Hematopoietic multipotent progenitor cell treated with erythropoietin and hydrocortisone succinate and interleukin-3 and kit ligand, for 17 days (in vitro differentiated cells): ENCODE measurements at places on chromosomes 7 and 10.

- no peak for DNase-seq
Observed at GRCh38 chr7:85226361-85227085, 39.7 kb upstream of the SEMA3D start.

DNA sequence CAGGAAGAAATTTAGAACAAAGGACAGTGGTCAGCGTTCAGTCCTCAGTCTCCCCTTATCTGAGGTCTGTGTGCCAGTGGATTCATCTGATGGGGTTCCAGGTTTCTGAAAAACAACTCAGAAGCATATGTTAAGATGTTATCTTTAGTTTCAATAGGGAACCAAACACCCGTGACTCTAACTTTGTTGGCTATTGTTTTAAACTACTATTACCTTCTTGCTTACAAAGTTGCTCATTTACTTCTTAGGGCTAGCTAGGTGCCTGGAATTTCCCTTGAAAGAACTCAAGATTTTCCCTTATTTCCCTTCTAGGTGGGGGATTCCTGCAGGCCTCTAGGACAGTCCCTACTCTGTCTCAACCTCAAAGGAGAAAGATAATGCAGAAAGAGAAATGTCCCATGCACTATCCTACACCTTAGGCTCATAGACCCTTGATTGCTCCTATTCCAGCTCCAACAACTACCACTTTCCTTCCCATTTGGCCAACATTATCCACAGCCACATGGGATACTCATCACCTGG is 192.5 kb upstream of the LYZL1 start:
- DNase-seq: no peak

DNA sequence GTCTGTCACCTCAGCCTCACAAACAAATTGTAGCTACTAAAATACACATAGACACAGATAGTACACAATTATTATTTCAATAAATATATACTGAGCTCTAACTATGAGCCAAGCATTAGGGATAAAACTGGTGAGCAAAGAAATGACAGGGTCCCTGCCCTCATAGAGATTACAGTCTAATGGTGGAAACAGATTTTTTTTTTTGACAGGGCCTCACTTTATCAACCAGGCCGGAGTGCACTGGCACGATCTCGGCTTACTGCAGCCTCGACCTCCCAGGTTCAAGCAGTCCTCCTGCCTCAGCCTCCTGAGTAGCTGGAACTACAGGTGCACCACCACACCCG is 695 bp upstream of the RBM28 start:
- no peak for DNase-seq

GRCh38 chr10:59283456-59284091 is 78.8 kb downstream of the FAM13C start:
- no peak for DNase-seq

DNA sequence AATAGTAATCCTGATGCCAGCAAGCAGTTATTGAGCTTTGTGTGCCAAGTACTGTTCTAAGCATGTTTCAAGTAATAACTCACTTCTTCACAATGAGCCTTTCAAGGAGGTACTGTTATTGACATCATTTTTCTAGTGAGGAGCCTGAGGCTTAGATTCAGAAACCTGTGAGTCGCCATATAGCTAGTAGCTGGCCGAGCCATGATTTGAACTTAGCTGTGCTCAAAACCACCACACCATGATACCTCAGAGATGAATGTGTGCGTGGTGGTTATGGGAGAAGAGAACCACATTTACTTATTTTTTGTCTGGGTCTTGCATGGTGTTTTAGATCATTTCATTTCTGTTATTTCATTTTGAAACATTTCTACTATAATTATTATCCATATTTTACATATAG is 578.9 kb downstream of the AUTS2 start:
- no peak for DNase-seq

DNA sequence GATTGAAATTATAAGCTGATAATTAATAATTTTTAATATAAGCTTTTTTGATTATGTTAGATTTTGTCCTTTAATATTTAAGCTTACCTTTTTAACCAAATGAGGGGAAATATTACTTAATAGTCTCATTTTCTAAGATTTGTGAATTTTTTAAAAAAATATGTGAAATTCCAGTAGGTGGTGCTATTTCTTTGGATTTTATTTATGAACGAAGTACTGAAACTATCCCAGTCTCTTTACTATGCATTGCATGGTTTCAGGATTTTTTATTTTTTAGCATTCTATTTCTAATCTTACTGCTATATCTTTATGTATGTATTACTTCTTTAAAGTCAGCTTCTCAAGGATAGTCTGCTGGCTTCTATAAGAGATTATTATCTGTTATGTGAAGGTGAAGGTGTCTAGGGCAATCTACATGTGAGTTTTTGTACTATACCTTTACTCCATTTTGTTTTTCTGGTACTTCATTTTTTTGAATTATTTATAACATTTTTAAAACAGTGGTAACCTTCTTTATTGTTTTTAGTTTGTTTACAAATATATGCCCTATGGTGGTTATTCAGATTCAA is 78.3 kb downstream of the ATRNL1 start:
- no peak for DNase-seq

DNA sequence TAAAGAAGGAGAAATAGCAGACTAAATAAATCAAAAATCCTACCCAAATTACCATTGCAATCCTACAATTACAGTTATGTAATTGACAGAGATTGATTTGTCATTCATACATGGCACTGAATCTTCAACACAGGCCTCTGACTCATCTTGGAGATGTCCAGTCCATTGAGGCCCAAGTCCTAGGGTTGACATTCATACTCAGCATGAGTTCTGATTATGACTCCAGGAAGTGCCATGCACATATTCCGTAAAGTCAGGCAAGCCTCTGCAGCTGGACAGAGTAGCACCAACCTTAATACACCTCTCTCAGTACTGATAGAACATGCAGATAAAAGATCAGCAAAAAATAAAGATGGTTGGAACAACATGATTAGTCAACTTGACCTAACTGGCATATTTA is 353.7 kb upstream of the NFE2L3 start:
- no peak for DNase-seq

- DNase-seq: no peak
Observed at GRCh38 chr10:53430127-53430891, 657.7 kb upstream of the MBL2 start.

DNA sequence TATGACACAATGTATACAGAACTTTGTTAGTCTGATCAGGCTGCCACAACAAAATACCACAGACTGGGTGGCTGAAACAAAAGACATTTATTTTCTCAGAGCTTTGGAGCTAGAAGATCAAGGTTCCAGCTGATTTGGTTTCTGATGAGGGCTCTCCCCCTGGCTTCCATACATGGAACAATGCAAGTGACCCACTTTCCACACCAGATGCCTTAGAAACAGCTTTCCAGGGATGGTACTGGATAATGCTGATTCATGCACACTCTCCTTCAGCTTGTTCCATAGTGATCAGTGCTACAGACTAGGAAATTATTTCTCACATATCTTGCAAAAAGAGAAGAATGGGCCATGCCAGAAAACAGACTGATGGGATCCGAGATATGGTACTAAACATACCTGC is 1274.9 kb upstream of the SORCS1 start:
- DNase-seq: no peak

GRCh38 chr10:133237588-133238465 is at the start of gene VENTX:
TSS of gene VENTX (plus strand) at chr10:133237855. CDS start at chr10:133237915, 60 bp downstream.
- no peak for DNase-seq

GRCh38 chr10:103192089-103192450 is 1.0 kb downstream of the NT5C2 start:
- peak; percentile 44 for DNase-seq

GRCh38 chr7:78587443-78588044 is 789.0 kb downstream of the PHTF2 start:
- no peak for DNase-seq
